Right atrium auricular region (tissue), 2 donors: ENCODE measurements at places on chromosomes 3 and 15. TPM values are rescaled to one million over a fixed set of nuclear protein-coding genes. Genes with fewer than 3 reads are reported as not detected.
A peak's percentile ranks its signal among the peaks of the same experiment; 100 is the strongest.

TM2D3 gene
- total RNA-seq, result 36.0 TPM

DNA sequence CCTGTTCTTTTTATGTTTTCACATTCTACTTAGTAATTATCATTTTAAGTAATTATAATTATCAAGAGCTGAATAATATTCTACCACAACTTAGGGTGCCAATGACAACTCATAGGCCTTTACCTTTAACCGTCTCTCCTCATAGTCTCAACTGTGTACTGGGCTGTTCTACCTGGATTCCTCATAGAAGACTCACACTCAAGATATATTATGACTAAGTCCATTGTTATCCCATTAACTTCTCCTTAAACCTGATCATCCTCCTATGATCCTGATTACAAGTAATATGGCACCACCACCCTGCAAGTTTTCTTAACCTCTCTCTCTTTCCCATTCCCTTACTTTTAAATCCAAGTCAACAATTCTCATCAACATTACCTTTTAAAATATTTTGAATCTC, 285.9 kb upstream of the VEPH1 start:
- H3K4me3 ChIP-seq, result no peak overlapping the region
- H3K36me3 ChIP-seq, result no peaks in the 10 kb centered on the region
- H3K27me3 ChIP-seq, result no peaks in the 10 kb centered on the region

DNA sequence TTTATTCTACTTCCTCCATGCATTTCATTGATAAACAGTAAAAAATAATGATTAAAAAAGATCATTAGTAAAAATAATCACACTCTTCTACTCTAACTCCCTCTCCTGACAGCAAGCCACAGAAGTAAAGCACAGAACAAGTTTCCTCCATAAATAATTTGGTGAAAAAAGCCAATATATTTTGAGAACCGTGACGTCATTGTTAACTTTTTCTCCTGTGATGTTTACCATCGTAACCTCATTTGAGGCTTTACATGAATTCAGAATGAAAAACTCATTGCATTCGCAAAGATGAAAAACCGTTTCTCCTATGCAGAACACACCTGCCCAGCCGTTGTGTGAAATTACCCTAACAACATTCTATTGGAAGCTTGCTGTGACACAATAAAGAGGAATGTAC, 120.7 kb downstream of the NSUN3 start:
- H3K4me3 ChIP-seq, result no peak overlapping the region
- no peaks in the 10 kb centered on the region for H3K27me3 ChIP-seq
- no peak overlapping the region for H3K27ac ChIP-seq
- H3K36me3 ChIP-seq, result no peaks in the 10 kb centered on the region
- no peaks in the 10 kb centered on the region for H3K4me1 ChIP-seq
- DNase-seq, result no peak

DNA sequence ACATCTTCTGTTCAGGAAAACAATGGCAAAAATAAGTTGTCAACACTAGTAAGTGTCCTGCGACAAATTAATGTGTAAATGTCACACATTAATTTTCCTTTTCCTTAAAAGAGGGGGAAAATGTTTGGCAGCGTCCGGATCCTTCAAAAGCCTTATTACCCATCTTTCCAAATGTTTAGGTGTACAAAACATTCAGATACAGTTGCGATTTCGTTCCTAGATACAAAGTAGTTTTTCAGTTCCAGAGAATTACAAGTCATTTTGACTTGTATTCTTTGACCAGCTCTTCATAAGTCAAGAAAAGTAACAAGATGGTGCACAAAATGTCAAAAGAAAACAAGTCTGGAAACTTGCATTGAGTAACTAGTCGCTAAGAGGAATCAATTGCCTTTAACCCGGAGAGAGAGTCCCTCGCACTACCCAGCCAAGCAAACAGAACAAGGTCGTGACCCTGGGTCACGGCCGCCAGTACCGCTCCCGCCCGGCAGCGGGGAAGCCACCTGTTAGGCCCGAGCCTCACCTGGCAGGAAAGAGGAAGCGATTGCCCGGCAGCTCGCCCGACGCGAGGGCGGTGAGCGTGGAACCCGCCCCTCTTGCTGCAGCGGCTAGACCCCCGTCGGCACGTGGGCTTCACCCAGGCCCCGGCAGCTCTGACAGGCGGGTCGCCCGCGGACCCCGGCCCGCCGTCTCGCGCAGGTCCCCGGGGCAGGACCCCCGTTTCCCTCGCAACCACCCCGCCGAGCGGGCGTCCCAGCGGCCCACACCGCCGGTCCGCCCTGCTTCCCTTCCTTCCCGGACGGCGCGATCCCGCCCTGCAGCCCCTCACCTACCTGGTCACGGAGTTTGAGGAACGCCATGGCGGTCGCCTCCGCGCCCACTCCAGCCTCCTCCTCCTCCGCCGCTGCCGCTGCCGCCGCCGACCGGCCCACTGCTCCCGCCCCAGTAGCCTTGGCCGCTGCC, 61.0 kb upstream of the ANKRD28 start:
- H3K4me1 ChIP-seq, result no peaks in the 10 kb centered on the region
- no peaks in the 10 kb centered on the region for H3K36me3 ChIP-seq
- H3K4me3 ChIP-seq, result peak overlapping the region; percentile 86

GRCh38 chr3:155031186-155031585, 48.9 kb upstream of the MME start:
- no peaks in the 10 kb centered on the region for H3K36me3 ChIP-seq
- no peaks in the 10 kb centered on the region for H3K4me1 ChIP-seq
- no peak for DNase-seq
- H3K27ac ChIP-seq, result no peak overlapping the region
- no peaks in the 10 kb centered on the region for H3K27me3 ChIP-seq
